ENCODE measurements at places on chromosomes 16 and 17.

GRCh38 chr17:27109346-27109745, 184.6 kb upstream of the WSB1 start:
- DNase-seq = no peak

- DNase-seq = no peak
Measured at GRCh38 chr16:81284995-81285600, 29.7 kb upstream of the GAN start.

DNA sequence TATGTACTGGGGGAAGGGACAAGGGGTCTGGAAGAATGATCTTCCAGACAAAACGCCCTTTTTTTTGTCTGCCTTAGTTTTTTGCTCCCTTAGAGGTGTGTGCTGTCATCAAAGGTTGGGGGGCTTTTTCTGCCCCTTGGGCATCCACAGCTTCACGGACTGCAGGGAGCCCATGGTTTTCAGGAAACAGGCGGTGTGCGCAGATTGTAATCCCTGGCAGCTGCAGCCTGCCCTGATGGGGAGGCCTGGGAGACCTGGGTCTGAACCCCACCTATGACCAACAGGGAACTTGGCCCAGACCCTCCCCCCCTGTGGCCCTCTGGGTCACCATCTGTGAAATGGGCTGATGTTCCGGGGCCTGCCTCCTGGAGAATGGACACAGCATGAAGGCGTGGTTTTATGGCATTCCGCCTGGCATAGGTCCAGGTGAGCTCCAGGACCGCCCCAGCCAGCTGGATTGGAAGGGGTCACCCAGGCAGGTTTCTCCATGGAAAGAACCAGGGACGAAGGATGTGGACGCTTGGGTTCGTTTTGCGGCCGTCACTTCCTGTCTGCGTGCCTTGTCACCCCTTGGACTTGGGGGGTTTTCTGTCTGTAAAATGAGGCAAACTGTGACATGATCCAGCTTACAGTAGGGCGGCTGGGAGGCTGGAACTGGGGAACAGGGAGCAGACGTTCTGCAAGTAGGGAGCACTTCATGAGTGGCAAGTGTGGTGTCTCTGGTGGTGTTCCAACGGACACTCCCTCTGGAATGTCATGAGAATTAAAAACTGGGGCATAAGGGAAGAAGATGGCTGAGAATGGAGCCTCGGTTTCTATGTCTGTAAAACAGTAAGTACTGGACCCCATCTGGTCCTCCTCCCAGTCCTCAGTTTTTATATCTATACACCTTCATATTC, 1.5 kb downstream of the CPNE2 start:
- DNase-seq = no peak

DNA sequence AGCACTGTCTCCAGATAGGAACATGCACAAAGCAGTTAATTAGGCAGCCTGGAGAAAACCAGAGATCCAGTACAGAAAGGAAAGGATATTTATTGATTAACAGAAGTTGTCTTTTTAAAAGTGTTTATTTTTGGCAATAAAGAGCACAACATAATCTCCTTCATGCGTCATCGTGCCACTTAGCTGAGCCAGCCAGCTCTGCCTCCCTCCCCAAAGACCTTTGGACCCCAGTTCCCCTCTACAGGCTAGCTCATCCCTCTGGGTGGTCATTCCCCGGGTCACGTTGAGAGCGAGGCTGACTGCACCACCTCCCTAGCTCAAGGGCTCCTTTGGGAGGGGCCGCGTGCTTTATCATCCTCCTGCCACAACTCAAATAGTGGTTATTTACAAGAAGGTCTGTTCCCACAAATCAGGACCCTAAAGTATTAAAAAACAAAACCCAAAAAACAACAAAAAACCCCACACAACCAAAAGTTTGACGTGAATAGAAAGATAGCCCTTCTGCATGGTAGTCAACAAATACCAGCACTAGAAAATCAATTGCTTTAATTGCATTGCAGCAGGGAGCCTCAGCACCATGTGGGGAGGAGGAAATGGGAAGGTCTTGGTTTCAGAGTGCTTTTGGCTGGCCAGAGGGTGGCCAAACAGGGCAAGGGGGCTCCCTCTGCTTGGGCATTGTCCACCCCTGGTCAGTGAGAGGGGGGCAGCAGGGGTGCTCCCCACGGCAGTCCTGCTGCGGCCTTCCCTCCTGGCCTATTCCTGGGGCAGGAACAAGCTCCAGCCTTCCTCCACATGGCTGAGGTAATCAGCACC, 9.6 kb downstream of the POLR2C start:
- DNase-seq = no peak

DNA sequence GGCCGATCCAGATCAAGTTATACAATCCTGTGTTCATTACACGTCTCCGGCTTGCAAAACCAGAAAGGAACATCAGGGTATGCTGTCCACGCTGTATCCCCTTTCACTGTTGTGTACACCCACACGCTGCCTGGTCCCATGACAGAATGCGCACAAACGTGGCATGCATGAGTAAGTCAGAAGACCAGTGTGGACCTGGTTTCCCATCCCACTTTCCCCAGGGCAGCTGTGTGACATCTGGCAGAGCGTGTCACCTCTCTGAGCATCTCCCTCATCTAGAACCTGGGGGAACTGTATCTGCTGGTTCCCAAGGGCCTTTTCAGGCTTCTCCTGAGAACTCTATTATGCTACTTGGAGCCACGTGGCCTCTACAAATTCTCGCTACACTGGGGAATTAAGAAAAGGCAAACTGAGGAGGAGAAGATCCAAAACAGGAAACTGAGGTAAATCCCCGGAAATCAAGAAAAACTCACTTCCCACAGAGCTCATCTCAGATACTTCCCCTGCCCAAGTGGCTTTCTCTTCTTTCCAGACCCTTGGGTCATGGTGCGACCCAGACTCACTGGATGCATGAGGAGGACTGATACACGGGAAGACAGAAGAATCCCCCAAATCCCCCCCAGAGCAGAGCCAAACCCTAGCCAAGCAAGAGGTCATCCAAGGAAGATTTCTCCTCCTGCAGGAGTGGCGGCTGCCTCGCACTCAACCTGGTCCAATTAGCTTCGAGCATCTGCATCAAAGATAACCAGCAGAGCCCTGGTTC, 139.3 kb downstream of the GAS7 start:
- no peak for DNase-seq

DNA sequence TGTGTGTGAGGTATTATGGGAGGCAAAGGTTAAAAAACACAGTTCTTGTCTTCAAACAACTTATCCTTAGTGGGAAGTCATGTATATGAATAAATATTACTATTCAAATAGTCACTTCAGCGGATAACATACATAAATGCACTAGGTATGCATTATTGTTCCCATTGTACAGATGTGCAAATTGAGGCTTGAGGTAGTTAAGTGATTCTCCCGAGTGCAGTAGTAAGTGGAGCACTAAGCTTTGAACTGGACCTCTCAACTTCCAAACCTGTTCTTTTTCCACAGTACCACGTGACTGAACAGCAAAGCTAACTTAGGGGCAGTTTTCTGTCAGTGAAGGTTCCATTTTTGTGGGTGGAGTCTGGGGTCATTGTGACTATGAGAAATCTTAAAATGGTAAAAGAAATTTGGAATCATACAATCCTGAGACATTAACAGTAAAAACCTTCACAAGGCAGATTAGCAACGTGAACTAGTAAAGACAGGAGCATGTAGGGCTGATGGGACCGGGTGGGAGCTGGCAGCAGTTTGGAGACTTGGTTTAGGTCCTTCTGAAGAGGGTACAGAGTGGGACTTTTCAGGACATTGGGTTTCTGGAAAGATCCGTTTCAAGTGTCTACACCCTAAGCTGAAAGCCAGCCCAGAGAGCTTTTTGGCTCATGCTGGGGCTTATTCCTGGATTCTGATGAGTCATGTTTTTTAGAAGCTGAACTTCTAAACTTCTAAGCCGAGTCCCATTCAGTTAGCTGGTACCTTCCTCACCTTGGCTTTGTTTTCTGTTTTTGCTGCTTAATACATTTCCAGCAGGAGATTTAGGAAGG, 204.9 kb downstream of the PRKCA start:
- no peak for DNase-seq

GRCh38 chr16:84718-85406, 6.8 kb downstream of the MPG start:
- DNase-seq = peak; percentile 70

DNA sequence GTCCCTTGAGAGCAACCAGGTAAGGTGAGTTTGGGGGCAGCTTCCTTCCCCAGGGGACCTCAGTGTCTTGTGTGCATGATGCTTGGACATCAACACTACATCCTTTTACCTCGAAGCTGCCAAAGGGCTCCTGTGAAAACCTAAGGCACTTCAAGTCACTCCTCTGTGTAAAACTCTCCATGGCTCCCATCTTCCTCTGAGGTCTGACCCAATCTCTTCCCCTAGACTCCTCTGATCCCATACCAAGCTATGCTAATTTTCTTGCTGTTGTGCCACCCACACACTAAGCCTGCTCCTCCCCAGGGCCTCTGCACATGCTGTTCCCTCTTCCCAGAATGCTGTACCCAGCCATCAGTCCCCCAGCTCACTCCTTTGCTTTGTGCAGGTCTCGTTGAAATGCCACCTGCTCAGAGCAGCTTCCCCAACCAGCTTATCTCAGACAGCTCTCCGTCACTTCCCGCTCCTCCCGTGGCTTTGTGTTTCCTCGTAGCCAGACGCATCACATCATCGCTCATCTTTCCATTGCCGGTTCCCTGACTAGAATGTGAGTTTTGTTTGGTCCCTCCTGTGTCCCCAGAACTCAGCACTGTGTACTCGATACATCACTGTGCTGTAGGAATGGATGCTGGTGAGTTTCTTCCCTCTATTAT, 78.4 kb downstream of the CNGB1 start:
- DNase-seq = no peak

DNA sequence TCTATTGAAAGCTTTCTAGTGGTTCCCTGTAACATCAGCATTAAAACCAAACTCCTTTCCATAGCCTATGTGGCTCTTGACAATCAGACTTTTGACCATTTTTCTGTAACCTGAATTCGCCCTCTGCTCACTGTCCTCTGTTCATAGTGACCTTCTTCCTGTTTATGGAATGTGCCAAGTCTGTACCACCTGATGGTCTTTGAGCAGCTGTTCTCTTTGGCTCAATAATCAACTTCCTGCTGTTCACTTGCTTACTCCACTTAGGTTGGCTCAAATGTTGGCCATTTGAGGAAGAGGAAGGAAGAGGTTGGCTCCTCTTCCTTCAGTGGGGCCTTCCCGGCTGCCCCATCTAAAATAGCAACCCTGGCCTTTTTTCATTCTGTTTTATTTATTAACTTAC, 251.5 kb downstream of the CA10 start:
- DNase-seq = no peak

- DNase-seq = no peak
Measured at GRCh38 chr16:26155221-26155620, 463.5 kb downstream of the HS3ST4 start.

GRCh38 chr16:86129541-86129940, 230.6 kb downstream of the IRF8 start:
- DNase-seq = no peak

- no peak for DNase-seq
Measured at GRCh38 chr17:36623281-36623680, 21.9 kb downstream of the MRM1 start.

- no peak for DNase-seq
Measured at GRCh38 chr17:62794666-62794971, 13.5 kb downstream of the MARCHF10 start.

- DNase-seq = no peak
Measured at GRCh38 chr17:81511804-81512561, 616 bp downstream of the ACTG1 start.

GRCh38 chr16:81711657-81712319, 67.3 kb upstream of the PLCG2 start:
- no peak for DNase-seq
